ENCODE measurements at places on chromosomes 2 and 18.

DNA sequence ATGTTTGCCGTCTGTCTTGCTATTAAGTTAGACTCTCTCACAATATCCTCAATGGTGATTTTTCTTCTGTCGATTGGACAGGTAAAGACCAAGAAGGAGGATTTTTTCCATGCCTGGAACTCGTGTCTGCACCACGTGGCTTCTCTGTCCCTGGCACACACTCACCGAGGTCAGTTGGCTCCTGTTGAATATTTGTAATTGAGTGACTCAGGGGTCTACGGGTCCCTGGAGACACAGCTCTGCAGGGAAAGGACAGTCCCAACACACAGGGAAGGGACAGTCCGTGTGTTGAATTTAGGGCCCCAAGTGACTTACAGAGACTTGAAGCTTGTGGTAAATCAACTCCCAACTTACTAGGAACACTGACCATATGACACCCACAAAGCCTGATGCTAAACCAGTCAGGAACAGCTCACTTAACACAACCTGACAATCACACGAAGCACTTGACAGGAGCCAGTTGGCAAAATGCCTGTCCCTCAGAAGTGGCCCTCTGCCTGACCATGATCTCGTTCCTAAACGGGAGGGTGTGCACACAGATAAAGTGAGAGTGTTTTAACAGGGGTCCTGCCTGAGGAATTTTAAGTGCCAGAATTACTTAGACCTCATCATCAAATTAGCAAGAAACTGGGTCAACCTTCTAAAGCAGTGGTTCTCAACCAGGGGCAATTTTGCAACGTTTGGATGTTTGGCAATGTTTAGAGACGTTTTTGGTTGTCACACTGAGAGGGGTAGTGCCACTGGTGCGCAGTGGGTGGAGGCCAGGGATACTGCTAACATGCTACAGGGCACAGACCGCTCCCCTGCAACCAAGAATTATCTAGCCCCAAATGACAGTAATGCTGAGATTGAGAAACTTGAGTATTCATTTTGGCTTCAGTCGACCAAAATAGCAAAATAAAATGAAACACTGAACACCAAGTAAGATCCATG lies 88.9 kb upstream of the BCL2L11 start:
- no peak for DNase-seq

GRCh38 chr2:190043441-190043840 lies 19.1 kb downstream of the MSTN start:
- DNase-seq = no peak

GRCh38 chr18:22108674-22109073 lies 60.7 kb upstream of the GATA6 start:
- no peak for DNase-seq

DNA sequence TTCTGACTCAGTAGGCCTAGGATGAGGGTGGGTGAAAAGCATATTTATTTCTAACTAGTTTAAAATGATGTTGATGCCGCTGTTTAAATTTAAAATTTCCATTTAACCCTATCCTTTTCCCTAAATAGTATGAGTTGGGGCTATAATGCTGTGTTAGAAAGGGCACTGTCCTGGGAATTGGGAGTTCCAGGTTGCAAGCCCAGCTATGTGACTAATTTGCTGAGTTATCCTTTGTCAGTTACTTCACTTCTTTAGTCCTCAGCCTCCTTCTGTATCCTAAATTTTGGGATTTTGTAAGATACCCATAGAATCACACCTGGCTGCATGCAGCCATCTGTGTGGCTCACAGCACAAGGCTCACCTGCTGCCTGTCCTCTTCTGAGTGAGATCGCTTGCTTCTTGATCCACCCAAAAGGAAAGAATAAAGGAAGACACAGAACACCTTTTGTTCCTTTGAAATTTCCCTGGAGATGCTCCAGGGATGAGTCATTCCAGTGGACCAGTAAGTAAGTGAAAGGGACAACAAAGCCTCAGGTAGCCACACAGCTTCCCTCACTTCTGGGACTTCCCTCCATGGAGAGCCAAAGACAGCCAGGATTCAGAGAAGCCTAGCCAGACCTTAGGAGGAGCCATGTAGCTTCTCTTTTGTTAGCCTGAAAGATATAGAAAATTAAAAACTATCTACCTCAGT lies 97.2 kb downstream of the DTNA start:
- peak; percentile 62 for DNase-seq

GRCh38 chr2:124664363-124664762 lies 639.3 kb downstream of the CNTNAP5 start:
- no peak for DNase-seq

GRCh38 chr18:55376387-55376786 lies 211.6 kb downstream of the TCF4 start:
- no peak for DNase-seq

DNA sequence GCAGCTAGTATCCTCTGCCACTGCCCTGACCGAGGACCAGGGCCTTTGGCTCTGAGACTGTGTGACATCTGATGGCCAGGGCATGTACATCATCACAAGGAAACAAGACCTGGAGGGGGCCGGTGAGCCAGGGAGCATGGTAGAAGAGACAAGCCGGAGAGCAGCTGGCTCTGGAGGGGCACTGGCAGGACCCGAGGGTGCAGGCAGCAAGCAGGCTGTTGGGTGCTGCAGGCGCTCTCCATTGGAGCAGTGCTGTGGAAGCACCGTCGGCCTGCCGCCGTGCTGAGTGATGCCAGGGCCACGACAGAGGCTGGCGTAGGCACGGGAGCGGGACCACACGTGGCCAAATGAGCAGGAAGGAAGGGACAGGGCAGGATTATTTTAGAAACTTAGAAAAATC lies 335.2 kb downstream of the GBX2 start:
- DNase-seq = no peak

- DNase-seq = no peak
Observed at GRCh38 chr2:24657818-24658217, 135.4 kb downstream of the PTRHD1 start.

- no peak for DNase-seq
Observed at GRCh38 chr2:166404831-166405568, 29.3 kb upstream of the SCN9A start.

DNA sequence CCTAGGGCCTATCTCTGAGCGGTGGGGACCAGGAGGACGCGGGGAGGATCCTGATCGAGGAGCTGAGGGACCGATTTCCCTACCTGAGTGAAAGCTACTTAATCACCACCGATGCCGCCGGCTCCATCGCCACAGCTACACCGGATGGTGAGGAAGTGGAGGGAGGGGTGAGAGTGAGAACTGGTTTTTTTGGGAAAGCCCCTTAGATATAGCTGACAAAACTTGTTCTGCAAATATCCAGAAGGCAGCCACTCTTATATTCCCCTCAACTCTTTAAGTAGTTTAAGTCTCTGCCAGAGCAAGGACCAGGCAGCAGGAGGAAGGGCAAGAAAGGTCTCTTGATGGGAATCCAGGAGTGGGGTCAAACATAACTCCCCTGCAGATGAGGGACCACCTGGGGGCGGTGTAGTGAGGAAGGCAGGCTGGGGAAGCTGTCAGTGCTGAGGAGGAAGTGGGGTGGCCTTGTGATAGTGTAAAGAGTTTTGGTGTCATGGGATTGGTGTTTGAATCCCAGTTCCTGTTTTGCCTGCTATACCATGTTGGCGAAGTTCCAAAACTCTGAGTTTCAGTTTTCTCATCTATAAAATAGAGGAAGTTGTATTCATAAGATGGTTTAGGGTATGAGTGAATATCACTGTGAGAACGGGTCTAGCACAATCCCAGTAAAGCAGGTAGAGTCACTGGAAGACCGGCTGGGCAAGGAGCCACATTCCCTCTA lies 3.4 kb downstream of the NAGK start:
- DNase-seq = no peak

DNA sequence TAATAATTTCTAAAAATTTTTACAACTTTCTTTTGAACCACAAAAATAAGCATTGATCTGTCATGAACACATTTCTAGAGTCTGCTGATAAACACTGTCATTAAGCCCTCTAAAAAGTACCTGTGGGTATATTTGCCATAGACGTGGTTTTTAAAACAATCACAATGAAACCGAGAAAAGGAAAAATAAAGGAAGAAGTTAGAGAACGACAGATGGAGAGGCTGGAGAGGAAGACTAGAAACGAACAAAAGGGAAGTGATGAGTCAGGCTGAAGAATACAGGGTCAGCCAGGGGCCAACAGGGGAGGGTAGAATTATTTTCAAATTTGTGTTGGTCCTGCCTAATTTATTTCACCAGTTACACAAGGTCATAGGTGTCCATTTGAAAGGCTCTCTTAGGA lies 62.0 kb downstream of the MYL12B start:
- no peak for DNase-seq

- DNase-seq = no peak
Observed at GRCh38 chr2:143708682-143709081, 579.5 kb downstream of the ARHGAP15 start.

- no peak for DNase-seq
Observed at GRCh38 chr2:234187646-234188174, 137.2 kb downstream of the SPP2 start.

GRCh38 chr18:79596446-79597175 lies 83.0 kb upstream of the CTDP1 start:
- DNase-seq = no peak

DNA sequence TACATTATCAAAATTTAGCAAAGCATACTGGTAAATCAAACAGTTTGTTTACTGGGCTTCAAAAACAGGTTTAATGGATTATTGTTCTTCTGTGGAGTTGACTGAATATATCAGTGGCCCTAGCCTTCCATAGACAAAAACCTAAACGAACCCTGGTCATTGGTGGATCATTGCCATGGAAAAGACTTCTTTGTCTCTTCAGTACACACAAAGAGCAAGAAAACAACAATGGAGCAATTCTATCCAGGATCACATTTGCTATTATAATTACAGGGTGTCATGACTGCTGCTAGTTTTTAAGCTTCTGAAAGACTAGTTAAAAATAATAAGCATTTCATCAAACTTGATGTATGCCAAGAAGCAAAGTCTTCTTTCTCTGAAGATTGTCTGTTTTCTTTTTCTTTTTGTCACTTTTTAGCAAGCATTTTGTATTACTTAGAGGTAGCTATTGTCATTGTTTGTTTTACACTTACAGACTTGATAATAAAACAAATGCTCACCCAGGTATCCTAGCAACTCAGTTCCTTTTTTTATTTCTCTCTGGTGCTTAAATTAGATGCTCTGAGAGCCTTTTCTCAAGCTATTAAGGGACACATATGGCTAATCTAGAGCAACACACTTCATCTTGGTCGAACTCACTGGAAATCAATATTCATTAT lies 1228.7 kb upstream of the DDX18 start:
- DNase-seq = no peak

DNA sequence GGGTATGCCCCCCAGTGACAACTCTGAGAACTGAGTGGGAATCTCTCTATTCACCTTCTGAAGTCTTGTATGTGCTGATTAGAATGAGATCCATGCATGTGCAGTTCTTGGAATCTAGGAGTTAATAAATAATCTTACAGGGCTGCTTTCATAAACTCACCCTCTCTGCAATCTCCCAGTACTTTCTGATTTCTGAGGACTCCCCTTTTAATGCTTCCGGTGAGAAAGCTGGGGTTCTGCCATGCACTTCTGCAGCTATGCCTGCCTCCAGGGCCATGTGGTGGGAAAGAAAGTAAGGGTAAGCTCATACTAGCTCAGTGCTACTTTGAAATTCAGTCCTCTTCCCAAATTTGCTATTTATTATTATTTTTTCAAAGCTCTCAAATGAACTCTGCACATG lies 432.9 kb downstream of the MTX2 start:
- DNase-seq = no peak

DNA sequence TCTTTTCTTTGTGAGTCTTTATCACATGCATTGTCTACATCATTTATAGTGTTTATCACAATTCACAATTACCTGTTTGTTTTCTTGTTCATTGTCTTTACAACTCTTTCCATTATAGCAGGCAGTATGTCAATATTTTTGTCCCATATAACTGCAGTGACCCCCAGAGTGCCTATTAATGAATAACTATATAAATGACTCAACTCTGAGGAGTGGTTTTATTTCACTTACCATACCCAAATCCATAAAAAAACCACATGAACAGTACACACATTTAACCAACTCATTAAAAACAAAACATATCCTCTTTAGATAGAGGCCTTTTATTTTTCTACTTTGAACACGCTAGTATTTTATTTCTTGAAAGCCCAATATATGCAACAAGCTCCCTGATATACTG lies 1419.1 kb upstream of the NXPH2 start:
- no peak for DNase-seq

DNA sequence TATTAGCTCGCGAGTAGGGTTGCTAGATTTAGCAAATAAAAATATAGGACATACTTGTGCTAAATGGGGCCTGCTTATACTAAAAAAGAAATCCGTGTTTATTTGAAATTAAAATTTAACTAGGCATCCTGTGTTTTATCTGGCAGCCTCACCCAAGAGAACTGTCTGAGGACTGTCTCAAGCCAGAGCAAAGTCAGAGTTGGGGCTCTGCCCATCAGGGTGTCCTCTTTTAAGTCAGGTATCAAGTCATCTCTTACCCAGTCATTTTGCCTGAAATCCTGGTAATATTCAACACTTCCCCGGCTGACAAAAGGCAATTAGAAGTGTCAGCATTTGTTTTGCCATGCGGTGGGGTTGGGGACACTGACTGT lies 48.3 kb upstream of the ST3GAL5 start:
- no peak for DNase-seq
